ENCODE measurements at places on chromosomes 12 and 14.

- DNase-seq: no peak
Measured at GRCh38 chr12:12523229-12523628, 39.4 kb downstream of the DUSP16 start.

DNA sequence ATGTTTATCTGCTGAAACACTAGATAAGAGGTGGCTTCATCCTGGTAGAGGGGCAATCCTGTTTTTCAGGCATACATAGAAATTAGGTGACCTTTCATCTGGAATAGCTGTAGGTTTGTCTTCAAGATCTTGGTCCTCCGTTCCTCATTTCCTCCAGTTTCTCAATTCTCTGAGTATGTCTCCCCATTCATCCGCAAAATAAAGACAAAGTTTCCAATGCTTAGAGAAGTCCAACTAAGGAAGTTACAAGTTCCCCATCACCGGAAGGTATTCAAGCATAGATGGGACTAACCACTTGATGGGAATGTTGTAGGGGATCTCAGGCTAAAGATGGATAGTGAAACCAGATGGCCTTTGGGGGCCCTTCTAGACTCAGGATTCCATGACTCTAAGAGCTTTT is 34.3 kb downstream of the ERG28 start:
- no peak for DNase-seq

- DNase-seq: no peak
Measured at GRCh38 chr14:68518761-68519670, 273.9 kb downstream of the ZFP36L1 start.

- no peak for DNase-seq
Measured at GRCh38 chr12:63150713-63151622, at the start of gene AVPR1A. TSS of gene AVPR1A (minus strand) at chr12:63151201. CDS start at chr12:63150836, 365 bp downstream.

DNA sequence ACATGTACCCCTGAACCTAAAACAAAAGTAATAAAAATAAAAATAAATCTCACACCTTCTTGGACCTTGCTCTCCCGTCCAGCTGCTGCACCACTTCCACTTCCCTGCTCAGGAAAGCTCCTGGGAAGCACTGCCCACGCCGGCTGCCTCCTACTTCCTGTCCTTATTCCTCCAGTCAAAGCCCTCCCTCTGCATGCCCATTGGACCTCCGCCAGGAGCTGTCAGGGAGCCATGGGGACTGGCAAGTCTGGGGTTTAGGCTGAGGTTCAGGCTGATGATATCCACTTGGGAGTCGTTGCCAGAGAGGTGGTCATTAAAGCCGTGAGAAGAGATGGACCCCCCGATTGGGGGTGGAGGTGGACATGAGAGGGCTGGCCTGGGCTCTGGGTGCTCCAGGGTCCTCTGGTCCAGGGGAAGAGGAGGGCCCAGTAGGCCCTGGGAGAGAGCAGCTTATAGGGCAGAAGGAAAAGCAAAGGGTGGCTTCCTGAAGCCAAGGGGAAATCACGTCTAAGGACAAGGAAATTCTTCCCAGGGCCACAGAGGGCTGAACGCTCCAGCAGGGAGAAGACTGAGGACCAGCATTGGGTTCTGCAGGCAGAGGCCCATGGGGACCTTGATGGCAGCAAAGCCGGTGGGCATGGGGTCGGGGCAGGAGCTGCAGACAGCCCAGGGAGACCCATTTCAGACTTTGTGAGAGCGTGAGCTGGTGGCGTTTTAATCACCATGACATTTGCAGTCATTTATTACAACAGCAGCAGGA is 78.7 kb downstream of the FZD10 start:
- no peak for DNase-seq

- no peak for DNase-seq
Measured at GRCh38 chr14:78834766-78835451, 664.7 kb downstream of the NRXN3 start.

GRCh38 chr12:65055859-65056258 is 65.2 kb downstream of the WIF1 start:
- DNase-seq: no peak

DNA sequence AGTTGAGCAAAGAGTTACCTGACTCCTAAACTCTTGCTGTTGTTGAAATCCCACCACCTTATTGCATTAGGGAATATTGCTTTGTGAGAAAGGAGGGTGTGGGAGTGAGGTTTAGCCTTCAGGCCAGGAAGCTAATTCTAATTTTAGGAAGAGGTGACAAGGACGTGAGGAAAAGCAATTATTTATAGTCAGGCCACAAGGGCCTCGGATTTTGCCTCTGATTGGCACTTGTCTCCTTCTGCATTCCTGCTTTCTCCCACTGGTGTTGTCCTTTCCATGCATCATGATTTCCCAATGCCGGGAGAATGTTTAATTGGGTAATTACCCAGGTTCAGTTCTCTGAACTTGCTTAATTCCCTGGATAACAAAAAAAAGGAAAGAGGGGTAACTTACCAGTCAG is 37.9 kb upstream of the SLC38A2 start:
- no peak for DNase-seq

DNA sequence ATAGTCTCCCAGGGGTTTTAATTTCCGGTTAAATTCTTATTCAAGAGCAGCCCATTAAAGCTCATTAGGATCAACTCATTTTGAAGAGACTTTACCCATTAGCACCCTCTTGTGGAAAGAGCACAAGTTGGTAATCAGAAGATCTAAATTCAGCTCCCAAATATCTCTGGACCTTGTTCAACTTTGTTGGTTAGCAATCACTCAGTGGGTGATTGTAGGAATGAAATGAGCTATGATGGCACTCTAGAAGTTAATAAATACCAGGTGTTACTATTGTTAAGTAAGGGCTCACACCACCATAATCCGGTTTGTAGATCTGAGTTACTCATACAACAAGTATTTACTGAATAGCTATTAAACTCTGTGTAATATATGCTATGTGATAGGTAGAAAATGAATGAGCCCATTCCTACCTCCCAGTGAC is 42.9 kb downstream of the TRIP11 start:
- peak; percentile 51 for DNase-seq

DNA sequence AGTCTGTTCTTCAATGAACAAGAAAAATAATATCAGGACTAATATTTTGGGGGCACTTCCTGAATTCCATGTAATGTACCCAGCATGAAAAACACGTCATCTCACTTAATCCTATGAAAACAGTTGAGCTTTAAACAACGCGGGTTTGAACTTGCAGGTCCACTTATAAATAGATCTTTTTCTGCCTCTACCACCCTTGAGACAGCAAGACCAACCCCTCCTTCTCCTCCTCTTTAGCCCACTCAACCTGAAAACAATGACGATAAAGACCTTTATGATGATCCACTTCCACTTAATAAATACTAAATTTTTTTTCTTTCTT is 203.9 kb upstream of the KRR1 start:
- no peak for DNase-seq

DNA sequence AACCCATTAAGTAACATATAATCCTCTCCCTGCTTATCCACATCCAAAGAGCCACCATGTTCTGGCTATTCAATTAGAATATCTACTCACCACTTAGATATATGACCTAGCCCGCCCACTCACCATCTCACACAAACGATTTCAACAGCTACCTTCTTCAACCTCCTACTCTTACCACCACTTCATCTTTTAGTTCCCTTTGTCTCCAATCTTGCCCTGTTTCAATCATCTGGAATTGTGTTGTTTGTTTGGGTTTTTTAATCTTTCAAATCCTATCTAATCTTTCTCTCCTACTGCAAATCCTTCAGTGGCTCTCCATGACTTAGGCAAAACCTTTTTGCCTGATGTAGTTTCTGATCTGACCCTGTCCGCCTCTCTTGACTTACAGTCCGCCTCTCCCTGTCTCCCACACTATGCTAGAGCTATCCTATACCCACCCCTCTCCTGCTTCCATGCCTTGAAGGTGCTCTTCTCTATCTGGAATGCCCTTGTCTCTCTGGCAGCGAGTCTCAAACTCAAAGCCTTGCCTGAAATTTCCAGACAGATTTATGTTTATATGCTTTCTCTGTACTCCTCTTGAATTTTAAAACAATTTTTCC is 161.0 kb upstream of the CRY1 start:
- DNase-seq: no peak

GRCh38 chr12:60172266-60173211 is 576.7 kb downstream of the SLC16A7 start:
- no peak for DNase-seq

DNA sequence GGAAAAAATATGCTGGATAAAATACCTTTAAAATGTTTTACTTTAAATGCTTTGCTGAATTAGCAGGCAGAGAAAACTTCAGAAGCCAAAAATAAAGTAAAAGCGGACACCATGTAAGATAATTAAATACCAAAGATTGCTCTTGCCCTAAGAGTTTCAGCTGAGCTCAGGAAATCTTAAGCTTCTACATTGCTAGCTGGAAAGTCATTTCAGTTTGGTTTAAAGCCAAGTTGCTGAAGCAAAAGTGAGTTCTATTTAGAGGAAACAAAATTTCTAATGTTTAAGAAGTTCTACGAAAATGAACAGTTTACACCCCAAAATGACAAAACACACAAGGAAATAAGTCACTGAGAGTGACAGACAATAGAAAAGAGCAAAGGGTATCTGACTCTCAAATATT is 310.0 kb downstream of the ADAMTS20 start:
- DNase-seq: peak; percentile 40

DNA sequence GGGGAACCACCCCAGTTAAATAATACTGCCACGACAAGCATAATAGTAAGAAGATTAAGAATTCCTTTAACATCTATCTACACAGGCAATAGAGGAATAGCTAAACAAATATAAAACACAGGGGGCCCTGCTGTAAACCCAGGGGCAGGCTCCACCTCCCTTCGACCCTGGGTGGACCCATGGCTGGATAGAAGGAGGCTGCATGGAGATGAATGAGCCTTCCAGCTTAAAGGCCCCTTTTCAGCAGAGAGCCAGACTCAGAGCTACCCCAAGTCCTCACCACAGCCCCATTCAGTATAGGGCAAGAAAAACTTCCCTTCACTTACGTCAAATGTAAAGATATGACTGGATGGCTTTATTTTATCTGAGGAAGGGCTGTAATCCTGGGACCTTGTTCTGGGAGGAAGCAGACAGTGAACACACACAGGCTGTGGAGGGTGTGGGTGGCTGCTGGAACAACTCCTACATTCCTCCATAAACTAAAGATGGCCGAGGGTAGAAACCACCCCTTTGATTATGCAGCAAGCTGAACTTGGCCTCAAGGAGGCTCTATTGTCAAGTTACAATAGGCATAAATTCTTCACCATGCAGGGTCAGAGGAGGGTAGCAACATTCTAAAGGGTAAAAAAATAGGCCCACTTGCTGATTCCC is 30.4 kb downstream of the NUAK1 start:
- no peak for DNase-seq

DNA sequence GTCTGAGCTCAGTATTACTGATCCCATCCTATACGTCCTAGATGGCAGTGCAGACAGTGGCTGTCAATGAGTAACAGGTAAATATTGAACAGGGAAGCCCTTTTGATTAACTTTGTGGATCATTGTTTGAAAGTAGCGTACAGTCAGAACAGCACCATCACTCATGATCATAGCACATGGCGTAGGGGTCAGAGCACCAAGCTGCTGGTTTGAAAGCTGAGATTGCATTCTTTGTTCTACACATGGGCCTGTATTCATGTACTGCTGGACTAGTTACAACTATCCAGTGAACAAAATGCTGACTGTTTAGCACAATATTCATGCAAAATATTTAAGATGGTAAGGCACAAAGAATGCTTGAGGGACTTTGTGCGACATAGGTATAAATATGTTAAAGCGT is 131.8 kb downstream of the NPAS3 start:
- DNase-seq: no peak

GRCh38 chr14:64942531-64943111 is at the start of gene GPX2:
TSS of gene GPX2 (minus strand) at chr14:64942745. CDS start at chr14:64942726, 19 bp downstream.
- DNase-seq: no peak

GRCh38 chr12:3523058-3523457 is 32.1 kb downstream of the PRMT8 start:
- DNase-seq: no peak

- no peak for DNase-seq
Measured at GRCh38 chr12:57342207-57342691, 88.6 kb downstream of the R3HDM2 start.

DNA sequence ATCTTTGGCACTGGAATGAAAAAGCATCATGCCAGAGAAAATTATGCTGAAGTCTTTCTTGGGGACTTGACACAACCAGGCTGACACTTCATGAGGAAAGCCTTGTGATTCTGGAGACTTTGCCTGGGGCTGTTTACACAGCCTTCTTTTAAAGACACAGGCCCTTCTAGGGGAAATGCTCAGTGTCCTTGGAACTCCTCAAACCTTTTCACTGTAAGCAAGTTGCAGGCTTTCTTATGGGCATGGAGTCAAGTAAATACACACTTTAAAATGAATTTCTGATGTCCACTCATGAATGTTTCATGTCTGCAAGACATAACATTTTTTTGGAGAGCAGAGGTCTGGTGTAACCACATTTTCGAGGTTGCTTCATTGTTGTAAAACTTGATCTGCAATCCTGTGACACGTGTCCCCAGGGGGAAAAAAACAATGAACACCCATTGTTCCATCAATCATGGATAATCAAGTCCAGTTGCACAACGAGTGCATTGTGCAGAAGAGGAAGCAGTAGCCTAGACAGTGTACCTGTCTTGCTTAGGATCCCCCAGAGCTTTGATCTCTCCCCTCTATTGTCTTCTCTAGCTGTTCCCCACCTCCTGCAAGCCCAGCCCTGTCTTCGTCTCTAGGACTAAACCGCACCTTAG is 155.1 kb upstream of the PRICKLE1 start:
- no peak for DNase-seq

DNA sequence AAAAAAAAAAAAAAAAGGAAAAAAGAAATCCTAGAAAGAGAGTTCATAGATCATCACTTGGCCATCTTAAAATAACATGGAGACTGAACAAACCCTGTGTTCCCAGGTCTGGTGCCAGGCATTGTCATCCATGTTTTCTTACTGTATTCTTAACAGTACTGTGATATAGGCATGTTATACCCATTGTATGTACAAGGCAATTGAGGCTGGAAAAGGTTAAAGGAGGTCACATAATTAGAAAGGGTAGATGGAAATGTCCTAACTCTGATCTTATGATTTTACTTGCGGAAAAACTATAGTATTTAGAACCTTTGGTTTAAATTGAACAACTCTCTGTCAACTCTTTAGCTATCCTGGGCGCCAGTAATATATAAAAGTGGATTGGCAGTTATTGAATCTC is 478.2 kb upstream of the RGS6 start:
- DNase-seq: no peak

DNA sequence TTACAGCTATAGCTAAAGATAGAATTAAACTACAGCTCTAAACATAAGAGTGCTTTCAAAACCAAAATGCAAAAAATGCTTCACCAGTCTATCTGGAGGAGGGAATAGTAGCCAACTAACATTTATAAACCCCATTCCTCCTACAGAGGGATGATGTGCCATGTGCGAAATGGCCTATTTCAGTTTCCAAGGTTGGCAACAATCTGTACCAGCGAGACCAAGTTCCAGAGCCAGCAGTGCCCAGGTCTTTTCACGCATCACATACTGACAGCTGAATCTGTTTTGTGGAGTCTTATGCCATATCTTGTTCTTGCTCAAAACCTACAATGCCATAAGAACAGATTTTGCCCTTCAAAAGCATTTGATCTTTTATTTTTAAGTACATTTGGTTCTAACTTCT is 24.5 kb downstream of the NELL2 start:
- no peak for DNase-seq

DNA sequence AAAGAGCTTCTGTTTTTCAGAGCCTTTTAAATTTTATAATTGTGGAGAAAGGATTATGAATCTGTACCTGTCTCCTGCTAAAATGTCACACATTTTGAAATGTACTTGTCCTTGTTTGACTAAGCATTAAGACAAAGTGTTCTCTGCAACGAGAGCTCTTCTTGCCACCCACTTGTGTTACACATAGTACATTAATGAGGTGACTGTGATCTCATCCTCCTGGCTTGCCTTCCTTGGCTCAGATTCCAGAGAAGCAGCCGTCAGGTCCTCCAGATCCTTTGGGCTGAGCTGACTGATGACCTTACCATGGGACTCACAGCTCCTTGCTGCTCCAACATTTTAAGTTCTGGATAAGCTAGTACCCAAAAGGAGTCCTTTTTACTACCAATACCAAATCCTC is 81.4 kb downstream of the BBS10 start:
- DNase-seq: peak; percentile 65
